ENCODE measurements at places on chromosomes 2 and 18.

GRCh38 chr2:113755835-113756354 is 547 bp downstream of the SLC35F5 start:
- DNase-seq, result no peak

DNA sequence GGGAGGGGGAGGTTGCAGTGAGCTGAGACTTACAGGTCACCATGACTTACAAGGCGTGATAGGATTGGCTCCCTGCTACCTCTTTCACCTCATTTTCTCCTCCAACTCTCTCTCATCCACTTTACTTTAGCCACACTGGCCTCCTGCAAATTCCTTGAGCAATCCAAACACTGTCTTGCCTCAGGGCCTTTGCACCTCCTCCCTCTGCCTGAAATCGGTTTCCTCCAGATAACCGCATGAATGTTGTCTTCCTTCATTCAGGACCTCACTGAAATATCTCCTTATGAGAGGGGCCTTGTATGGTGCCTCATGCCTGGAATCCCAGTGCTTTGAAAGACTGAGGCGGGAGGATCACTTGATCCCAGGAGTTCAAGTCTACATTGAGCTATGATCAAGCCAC is 21.8 kb downstream of the WNT10A start:
- DNase-seq, result no peak

DNA sequence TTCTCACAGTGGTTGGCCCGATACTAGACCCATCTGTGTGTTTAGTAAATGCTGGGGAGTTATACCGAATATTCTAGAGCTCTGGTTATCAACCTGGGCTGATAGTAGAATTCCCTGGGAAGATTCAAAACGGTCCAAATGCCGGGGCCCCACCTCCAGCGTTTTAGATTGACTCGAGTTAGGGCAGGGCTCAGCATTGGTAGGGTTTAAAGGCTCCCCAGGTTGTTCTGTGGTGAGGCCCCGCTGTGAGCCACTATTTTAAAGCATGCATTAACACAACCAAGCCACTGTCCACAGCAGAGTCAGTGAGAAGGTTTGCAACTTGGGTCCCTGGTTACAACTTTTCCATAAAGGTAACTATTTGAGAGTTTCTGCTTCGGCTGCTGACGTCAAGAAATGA is 73.6 kb downstream of the DYSF start:
- DNase-seq, result no peak

GRCh38 chr2:200186002-200186401 is 120.5 kb upstream of the SPATS2L start:
- DNase-seq, result no peak

DNA sequence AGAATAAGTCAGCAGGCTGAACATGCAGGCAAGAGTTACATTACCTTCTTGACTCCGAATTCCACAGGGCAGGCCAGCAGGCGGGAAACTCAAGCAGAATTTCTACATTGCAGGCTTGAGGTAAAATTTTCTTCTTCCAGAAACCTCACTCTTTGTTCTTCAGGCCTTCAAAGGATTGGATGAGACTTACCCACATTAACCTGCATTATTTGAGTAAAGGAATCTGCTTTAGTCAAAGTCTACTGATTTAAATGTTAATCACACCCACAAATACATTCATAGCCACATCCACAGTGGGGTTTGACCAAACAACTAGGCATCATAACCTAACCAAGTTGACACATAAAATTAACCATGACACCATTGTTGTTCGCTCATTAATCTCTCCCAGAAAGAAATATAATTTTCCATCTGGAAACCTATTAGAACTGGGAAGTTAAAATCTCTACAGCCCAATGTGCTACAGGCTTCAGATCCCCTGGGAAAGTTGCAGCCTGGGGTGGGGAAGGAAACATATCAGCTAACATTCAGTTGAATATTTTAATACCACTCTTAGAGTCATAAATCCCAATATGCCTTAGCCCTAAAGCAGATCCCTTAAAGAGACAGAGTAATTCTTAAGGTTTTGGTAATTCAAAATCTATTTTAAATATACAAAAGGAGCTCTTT is 468.2 kb upstream of the TNP1 start:
- no peak for DNase-seq

DNA sequence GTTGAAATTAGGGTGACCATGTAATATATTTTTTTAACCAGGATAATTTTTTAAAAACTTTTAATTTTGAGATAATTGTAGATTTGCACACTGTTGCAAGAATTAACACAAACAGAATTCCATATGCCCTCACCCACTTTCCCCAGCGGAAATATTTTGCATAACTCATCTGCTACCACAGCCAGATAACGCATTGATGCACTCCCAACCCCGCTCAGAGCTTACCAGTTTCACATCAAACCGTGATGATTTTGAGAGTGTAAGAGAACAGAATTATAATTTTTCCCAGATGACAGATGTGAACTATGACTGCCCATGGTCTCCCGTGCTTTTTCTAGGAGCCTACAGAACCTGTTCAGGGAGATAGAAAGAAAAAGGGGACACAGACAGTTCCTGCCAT is 35.2 kb upstream of the LDLRAD4 start:
- DNase-seq, result no peak

All from breast epithelium (tissue), 4 donors.